HT1080 (cell line): ENCODE measurements at places on chromosomes 7 and 10. TPM values are rescaled to one million over a fixed set of nuclear protein-coding genes. Genes with fewer than 3 reads are reported as not detected.

Gene OR6B1
- not detected in 2 replicates for total RNA-seq

Gene PON1
- not detected in 2 replicates for total RNA-seq

Gene HOXA11
- not detected in 2 replicates for total RNA-seq

Gene LDB1
- 32.2 and 34.4 TPM in 2 replicates for total RNA-seq

Gene AKR1D1
- total RNA-seq = not detected in 2 replicates

Gene MUC12
- total RNA-seq = not detected in 2 replicates

Gene WDR86
- not detected in 2 replicates for total RNA-seq

Gene CUBN
- total RNA-seq = 0.90 and 1.3 TPM in 2 replicates

Gene SMO
- total RNA-seq = 15.8 and 16.1 TPM in 2 replicates

Gene FZD8
- total RNA-seq = 48.3 and 55.9 TPM in 2 replicates

Gene NEUROD6
- not detected in 2 replicates for total RNA-seq

Gene MRC1
- total RNA-seq = 0.03 TPM in 1 of 2 replicates, not detected in the other

Gene GPR85
- total RNA-seq = 3.2 and 3.5 TPM in 2 replicates

Gene PLAU
- 504 and 552 TPM in 2 replicates for total RNA-seq

Gene PTPRE
- total RNA-seq = 24.6 and 32.0 TPM in 2 replicates

Gene GRM3
- not detected in 2 replicates for total RNA-seq

Gene NKX1-2
- total RNA-seq = 0.05 TPM in 1 of 2 replicates, not detected in the other

Gene ARPC1A
- 292 and 359 TPM in 2 replicates for total RNA-seq

Gene DCLRE1A
- total RNA-seq = 10.8 and 11.5 TPM in 2 replicates

Gene HOXA1
- 1.3 and 1.6 TPM in 2 replicates for total RNA-seq

Gene MORN4
- 1.9 and 3.6 TPM in 2 replicates for total RNA-seq
